ENCODE measurements at places on chromosomes 11 and 22. TPM values are rescaled to one million over a fixed set of nuclear protein-coding genes. Genes with fewer than 3 reads are reported as not detected.

DNA sequence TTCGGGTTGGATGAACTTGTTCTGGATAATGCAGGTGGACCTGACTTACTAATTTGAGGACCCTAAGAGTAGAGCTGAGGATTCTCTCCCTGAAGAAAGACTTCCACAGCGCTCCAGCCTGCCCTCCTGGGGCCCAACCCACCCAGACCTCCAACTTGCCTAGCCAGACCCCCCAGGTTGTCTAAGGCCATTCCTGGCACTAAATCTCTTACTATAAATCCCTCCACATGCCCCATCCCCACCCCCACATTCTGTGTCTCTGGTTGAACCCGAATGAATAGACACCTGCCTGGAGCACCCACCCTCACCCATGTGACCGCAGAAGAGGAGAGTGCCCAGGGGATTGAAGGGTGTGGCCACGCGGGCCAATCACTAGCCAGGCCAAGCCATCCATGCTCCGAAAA is 1480.0 kb downstream of the TBC1D22A start:
- H3K27ac ChIP-seq: no peak overlapping the region
- H3K27me3 ChIP-seq: no peaks in the 10 kb centered on the region
- H3K4me3 ChIP-seq: no peak overlapping the region
- no peaks in the 10 kb centered on the region for H3K4me1 ChIP-seq
- no peaks in the 10 kb centered on the region for H3K36me3 ChIP-seq

- H3K4me3 ChIP-seq: no peak overlapping the region
- no peak for DNase-seq
- H3K36me3 ChIP-seq: no peaks in the 10 kb centered on the region
- no peak overlapping the region for H3K27ac ChIP-seq
- H3K27me3 ChIP-seq: no peaks in the 10 kb centered on the region
Measured at GRCh38 chr11:94705891-94706615, 62.1 kb upstream of the AMOTL1 start.

DNA sequence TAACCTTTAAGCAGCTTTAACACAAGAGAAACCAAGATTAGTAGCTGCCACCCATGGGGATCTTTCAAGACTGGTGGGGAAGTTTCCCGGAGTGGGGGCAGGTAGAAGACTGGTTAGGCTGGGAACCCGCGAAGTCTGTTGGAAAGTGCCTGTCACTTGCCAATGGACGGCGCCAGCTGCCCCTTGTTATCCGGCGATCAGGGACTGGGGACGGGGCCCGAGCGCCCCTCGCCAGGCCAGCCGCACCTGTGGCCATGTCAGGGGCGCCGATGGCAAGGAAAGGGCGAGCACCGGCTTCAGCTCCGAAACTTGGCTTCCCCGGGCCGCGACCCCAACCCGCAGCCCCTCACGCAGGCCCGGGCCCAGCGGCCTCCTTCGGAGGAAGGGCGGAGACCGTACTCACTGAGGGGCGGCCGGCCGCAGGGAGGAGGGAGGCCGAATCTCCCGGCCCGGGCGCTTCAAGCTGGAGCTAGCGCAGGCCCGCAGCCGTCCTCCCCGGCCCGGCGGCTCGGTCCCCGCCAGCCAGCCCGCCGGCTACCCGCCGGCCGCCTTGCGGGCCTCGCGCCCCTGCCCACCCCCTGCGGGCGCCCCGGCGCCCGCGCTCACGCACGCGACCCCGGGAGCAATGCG is 539 bp downstream of the EIF4ENIF1 start:
- peaks cover 29% of the 10 kb centered on the region for H3K4me1 ChIP-seq
- peak overlapping the region; percentile 98 for H3K27ac ChIP-seq
- peak; percentile 60 for DNase-seq

The PNPLA5 gene
- not detected for total RNA-seq

The TST gene
- 48.3 TPM for total RNA-seq

DNA sequence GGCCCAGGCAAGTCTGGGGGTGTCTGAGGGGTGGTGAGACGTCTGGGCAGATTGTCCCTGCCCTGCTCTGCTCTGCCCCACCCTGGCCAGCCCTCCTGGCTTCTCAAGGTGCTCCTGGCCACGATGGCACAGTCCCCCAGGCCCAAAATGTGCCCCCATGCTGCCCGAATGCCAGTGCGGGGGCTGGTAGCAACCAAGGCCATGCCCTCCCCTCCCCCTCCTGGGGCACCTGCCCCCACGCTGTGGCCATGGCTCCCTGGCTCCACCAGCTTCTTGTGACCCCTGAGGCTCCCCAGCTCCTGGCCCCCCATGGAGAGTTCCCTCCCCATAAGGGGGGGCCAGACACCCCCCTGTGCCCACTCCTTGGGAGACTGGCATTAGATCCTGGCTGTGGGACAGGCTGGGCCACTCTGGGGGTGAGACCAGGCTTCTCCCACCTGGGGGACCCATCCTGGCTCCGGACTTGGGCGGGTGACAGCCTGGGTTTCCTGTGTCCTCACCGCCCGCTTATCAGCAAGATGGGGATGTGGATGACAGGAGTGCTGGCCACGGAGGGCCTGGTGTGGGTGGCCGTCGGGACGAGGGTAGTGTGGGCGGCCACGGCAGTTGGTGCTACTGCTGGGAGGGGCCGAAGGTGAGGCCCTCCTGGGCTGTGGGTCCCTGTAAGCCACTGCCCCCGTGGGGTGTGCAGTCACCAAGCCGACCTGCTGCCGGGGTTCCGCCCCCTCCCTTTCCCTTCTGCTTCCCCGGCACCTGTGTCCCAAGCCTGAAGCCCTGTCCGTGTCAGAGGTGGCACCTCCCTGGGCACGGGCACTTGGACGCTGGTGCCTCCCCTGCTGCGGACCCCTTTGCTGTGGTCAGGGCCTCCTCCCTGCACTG is 15.9 kb upstream of the MUC6 start:
- H3K36me3 ChIP-seq: no peaks in the 10 kb centered on the region
- H3K4me1 ChIP-seq: peaks cover 18% of the 10 kb centered on the region
- H3K27ac ChIP-seq: no peak overlapping the region

- H3K36me3 ChIP-seq: no peaks in the 10 kb centered on the region
- DNase-seq: no peak
- peaks cover 4% of the 10 kb centered on the region for H3K27me3 ChIP-seq
- peaks cover 12% of the 10 kb centered on the region for H3K4me1 ChIP-seq
- H3K4me3 ChIP-seq: no peak overlapping the region
Measured at GRCh38 chr11:19432370-19433061, 191.8 kb upstream of the E2F8 start.

GRCh38 chr11:86570020-86570419 is 102.4 kb downstream of the ME3 start:
- no peaks in the 10 kb centered on the region for H3K36me3 ChIP-seq
- no peak overlapping the region for H3K4me3 ChIP-seq
- H3K27me3 ChIP-seq: no peaks in the 10 kb centered on the region

DNA sequence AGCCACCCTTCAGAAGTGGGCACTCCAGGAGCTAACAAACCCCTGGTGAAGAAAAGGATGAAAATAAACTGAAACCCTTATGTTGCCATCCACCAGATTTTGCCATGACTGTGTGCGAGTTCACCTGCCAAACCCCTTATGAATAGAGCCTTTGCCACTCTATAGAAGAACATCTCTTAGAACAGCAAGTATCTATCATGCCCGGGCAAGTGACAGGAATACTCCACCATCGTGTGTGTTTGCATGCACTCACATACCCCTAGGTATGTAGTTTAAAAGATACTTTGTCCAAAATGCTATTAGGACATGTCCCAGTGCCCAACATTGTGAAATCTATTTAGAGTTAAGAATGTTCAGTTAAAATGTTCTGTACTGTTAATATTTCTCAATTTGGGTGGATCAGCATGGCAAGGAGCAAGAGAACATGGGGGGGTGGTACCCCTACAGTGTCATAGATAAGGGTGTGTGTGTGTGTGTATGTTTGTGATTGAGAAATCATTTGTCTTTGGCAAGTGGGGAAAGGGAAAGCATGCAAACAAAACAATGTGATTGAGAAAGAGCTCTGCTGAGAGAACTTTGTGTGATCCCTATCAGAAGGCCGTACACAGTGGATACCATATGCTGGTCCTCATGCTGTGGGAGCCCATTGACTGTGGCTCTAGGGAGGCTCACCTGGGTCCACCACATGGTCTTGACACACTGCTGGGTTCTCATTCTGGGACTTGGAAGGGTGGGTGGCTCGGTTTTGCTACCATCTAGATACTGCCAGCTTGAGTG is 94.9 kb downstream of the ZBTB16 start:
- H3K36me3 ChIP-seq: peaks cover 34% of the 10 kb centered on the region
- no peaks in the 10 kb centered on the region for H3K27me3 ChIP-seq
- no peak for DNase-seq

The NXPE1 gene
- not detected for total RNA-seq

The TMPRSS13 gene
- 7.0 TPM for total RNA-seq

GRCh38 chr11:11137339-11137738 is 215.7 kb downstream of the CSNK2A3 start:
- H3K4me1 ChIP-seq: peaks cover 12% of the 10 kb centered on the region
- H3K4me3 ChIP-seq: no peak overlapping the region
- DNase-seq: no peak
- H3K36me3 ChIP-seq: no peaks in the 10 kb centered on the region
- H3K27ac ChIP-seq: no peak overlapping the region

DNA sequence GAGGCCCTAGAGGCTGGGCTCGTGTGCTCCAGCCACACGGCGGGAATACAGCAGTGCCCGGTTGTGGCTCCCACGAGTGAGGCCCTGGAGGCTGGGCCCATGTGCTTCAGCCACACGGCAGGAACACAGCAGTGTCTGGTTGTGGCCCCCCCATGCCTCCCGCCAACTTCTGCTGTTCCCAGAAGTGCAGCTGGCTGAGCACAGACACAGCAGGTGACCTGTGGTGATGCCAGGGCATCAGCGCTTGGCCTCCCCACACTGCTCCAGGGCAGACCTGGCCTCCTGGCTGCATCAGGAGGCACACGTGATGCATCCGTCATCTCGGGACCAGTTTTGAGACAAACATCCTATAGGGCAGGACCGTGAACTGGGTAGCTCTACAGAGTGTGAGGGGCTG is 110.3 kb downstream of the KCNQ1OT1 start:
- no peaks in the 10 kb centered on the region for H3K4me1 ChIP-seq
- no peaks in the 10 kb centered on the region for H3K36me3 ChIP-seq

The DDI1 gene
- total RNA-seq: not detected

- peaks cover 55% of the 10 kb centered on the region for H3K36me3 ChIP-seq
- H3K4me1 ChIP-seq: peaks cover 11% of the 10 kb centered on the region
- H3K27ac ChIP-seq: no peak overlapping the region
- H3K4me3 ChIP-seq: no peak overlapping the region
- no peaks in the 10 kb centered on the region for H3K27me3 ChIP-seq
Measured at GRCh38 chr11:46504817-46505613, 88.8 kb downstream of the AMBRA1 start.

GRCh38 chr11:128889657-128890213 is 1.4 kb upstream of the KCNJ5 start:
- DNase-seq: no peak
- H3K4me1 ChIP-seq: peaks cover 45% of the 10 kb centered on the region
- H3K27me3 ChIP-seq: peaks cover 16% of the 10 kb centered on the region
- H3K36me3 ChIP-seq: no peaks in the 10 kb centered on the region
- H3K27ac ChIP-seq: no peak overlapping the region

- no peaks in the 10 kb centered on the region for H3K27me3 ChIP-seq
- no peak overlapping the region for H3K4me3 ChIP-seq
- no peak overlapping the region for H3K27ac ChIP-seq
Measured at GRCh38 chr11:108857382-108857781, 192.5 kb downstream of the DDX10 start.

The NXPE2 gene
- 0.38 TPM for total RNA-seq

The RIMBP3B gene
- total RNA-seq: 0.21 TPM

DNA sequence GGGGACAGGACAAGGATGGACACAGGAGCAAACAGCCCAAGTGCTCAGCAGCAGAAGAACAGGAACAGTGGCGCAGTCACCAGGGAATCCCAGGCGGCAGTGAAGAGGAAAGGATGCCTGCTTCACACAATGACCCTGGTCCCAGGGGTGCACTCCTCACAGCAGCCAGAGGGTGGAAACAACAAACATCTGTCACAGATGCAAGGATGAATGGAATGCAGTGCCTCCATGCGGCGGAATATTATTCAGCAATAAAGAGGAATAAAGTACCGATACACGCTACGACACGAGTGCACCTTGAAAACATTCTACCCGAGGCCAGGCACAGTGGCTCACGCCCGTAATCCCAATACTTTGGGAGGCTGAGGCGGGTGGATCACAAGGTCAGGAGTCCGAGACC is 12.7 kb downstream of the CSNK1E start:
- no peak overlapping the region for H3K4me3 ChIP-seq
- H3K4me1 ChIP-seq: peaks cover 54% of the 10 kb centered on the region
- no peaks in the 10 kb centered on the region for H3K27me3 ChIP-seq
- peaks cover 68% of the 10 kb centered on the region for H3K36me3 ChIP-seq
